ENCODE measurements at places on chromosomes 2 and 18.

DNA sequence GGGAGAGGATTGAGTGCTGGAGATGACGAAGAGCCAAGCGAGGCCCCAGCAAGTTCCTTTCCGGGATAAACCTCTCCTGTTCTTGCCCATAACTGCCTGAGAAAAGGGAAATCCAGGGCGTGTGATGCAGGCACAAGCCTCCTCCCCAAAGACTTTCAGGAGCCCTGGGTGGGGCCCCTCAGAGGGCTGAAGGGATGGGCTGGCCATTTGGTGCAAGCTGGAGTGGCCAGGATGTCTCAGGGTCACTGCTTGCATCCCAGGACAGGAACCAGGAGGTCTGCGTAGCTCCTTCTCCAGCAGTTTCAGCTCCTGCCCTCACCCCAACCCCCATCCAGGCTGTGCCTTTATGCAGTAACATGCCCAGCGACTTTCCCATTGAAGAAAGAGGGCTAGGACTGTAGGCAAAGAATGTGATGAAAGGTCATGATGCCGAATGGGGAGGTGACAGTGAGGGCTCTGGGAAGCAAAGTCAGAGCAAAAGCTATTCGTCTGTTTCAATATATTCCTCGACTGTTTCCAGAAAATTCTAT lies 80.2 kb downstream of the PXDN start:
- H3K27ac ChIP-seq: no peak overlapping the region
- no peaks in the 10 kb centered on the region for H3K4me1 ChIP-seq
- H3K4me3 ChIP-seq: no peak overlapping the region
- DNase-seq: no peak
- H3K27me3 ChIP-seq: no peaks in the 10 kb centered on the region

- no peaks in the 10 kb centered on the region for H3K4me1 ChIP-seq
- no peak overlapping the region for H3K4me3 ChIP-seq
- no peak overlapping the region for H3K27ac ChIP-seq
- no peak for DNase-seq
- no peaks in the 10 kb centered on the region for H3K27me3 ChIP-seq
Measured at GRCh38 chr2:73776381-73776780, 3.5 kb downstream of the DUSP11 start.

GRCh38 chr18:35473562-35473961 lies 24.2 kb downstream of the INO80C start:
- H3K27me3 ChIP-seq: no peaks in the 10 kb centered on the region
- H3K4me3 ChIP-seq: no peak overlapping the region
- no peaks in the 10 kb centered on the region for H3K36me3 ChIP-seq
- no peaks in the 10 kb centered on the region for H3K4me1 ChIP-seq
- H3K27ac ChIP-seq: no peak overlapping the region
- no peak for DNase-seq

GRCh38 chr18:22674272-22674671 lies 256.6 kb upstream of the CTAGE1 start:
- no peak overlapping the region for H3K27ac ChIP-seq
- no peaks in the 10 kb centered on the region for H3K36me3 ChIP-seq
- H3K4me3 ChIP-seq: no peak overlapping the region
- peak; percentile 33 for DNase-seq

GRCh38 chr2:25672494-25673299 lies 680 bp downstream of the DTNB start:
- H3K27me3 ChIP-seq: no peaks in the 10 kb centered on the region
- peaks cover 3% of the 10 kb centered on the region for H3K4me1 ChIP-seq
- H3K36me3 ChIP-seq: no peaks in the 10 kb centered on the region
- H3K4me3 ChIP-seq: peak overlapping the region; percentile 63
- peak; percentile 75 for DNase-seq

DNA sequence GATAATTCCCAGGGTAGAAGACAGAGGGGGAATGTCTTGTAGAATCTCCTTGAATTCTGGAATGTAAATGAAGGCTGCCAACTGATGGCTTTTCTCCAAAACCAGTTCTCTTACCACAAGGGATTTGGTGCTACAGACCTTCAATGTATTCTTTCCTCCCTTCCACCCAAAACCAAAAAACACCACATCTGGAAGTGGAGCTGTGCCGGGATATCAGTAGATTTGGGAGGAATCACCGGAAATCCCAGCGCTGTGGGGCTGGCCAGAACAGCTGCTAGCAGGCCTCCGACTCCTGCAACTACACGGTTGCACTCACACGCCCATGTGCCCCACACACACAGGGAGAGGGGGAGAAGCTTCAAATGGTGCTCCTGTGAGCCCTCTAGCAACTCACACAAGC lies 45.7 kb downstream of the RPL31 start:
- no peaks in the 10 kb centered on the region for H3K4me1 ChIP-seq
- H3K27ac ChIP-seq: no peak overlapping the region
- H3K27me3 ChIP-seq: no peaks in the 10 kb centered on the region
- no peak overlapping the region for H3K4me3 ChIP-seq

GRCh38 chr2:28234807-28235206 lies 157.9 kb upstream of the FOSL2 start:
- no peak overlapping the region for H3K4me3 ChIP-seq
- DNase-seq: no peak
- H3K27ac ChIP-seq: no peak overlapping the region

GRCh38 chr2:10765914-10766313 lies 44.5 kb downstream of the ATP6V1C2 start:
- H3K27me3 ChIP-seq: no peaks in the 10 kb centered on the region
- H3K27ac ChIP-seq: no peak overlapping the region
- DNase-seq: no peak
- no peak overlapping the region for H3K4me3 ChIP-seq
- no peaks in the 10 kb centered on the region for H3K4me1 ChIP-seq

DNA sequence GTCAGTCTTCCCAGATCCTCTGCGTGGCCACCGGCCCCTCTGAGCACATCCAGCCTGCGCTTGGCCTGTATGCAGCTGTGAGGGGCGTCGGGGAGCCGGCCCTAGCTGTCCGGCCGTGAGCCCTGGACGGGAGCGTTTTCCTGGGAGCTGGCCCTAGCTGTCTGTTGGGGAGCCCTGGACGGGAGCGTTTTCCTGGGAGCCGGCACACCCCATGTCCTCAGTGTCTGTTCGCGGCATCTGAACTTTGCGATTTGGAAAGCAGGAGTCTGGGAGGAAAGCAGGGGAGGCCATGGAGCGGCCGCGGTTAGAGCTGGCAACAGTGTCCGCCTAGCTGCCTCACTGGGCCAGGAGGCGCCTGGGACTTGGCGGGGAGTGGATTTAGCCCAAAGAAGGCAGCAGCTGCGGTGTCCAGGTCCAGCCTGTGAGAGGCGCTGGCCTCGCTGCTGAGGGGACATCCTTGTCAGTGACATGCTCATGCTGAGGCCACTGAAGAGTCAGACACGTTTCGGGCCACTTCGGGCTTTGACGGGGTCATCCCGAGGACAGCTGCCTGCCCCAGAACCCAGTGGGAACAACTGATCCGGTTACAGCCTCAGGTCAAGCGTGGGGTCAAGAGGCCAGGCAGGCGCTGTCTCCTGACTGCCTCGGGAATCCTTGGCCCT lies 75.8 kb downstream of the KCNG2 start:
- H3K36me3 ChIP-seq: no peaks in the 10 kb centered on the region
- H3K27ac ChIP-seq: no peak overlapping the region
- no peak overlapping the region for H3K4me3 ChIP-seq
- no peak for DNase-seq
- H3K4me1 ChIP-seq: no peaks in the 10 kb centered on the region
- H3K27me3 ChIP-seq: no peaks in the 10 kb centered on the region

- no peak overlapping the region for H3K27ac ChIP-seq
- H3K27me3 ChIP-seq: no peaks in the 10 kb centered on the region
- no peaks in the 10 kb centered on the region for H3K36me3 ChIP-seq
Measured at GRCh38 chr2:1136846-1137245, 186.2 kb downstream of the SNTG2 start.

- no peak overlapping the region for H3K27ac ChIP-seq
- H3K4me1 ChIP-seq: no peaks in the 10 kb centered on the region
- no peak overlapping the region for H3K4me3 ChIP-seq
- H3K27me3 ChIP-seq: no peaks in the 10 kb centered on the region
- no peak for DNase-seq
Measured at GRCh38 chr2:197161774-197162173, 148.8 kb downstream of the ANKRD44 start.

DNA sequence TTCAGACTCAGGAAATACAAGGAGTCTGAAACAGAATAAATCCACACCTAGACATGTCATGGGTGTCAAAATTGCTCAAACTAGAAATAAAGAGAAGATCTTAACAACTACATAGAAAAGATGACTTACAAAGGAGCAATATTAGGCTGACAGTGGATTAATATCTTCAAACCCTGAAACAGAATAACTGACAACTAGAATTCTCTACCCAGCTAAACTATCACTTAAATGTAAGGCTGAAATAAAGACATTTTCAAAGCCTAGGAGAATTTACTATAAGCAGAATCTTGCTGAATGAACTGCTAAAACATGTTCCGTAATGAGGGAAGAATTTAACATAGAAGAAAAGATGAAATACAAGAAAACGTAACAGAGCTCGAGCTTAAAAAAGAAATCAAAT lies 168.1 kb downstream of the EHBP1 start:
- no peaks in the 10 kb centered on the region for H3K4me1 ChIP-seq
- no peaks in the 10 kb centered on the region for H3K36me3 ChIP-seq
- DNase-seq: no peak
- no peak overlapping the region for H3K4me3 ChIP-seq
- H3K27me3 ChIP-seq: no peaks in the 10 kb centered on the region

DNA sequence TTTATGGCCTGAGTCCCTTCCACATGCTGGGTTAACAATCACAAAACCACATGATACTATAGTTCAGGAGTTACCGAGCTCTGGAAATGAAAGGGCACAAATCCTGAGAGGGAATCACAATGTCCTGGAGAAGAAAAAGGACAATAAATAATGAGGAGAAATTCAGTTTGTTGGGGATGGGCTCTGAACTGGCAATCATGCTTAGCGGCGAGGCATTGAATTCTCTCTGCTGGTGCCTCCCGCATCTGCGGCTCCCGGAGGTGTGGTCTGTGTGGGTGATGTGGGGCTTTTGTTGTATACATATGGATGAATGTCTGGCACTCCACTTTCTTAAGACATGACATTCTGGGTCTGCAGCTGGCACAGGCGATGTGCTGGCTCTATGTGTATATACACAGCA lies 46.1 kb downstream of the NRP2 start:
- no peak for DNase-seq
- no peaks in the 10 kb centered on the region for H3K27me3 ChIP-seq
- peaks cover 6% of the 10 kb centered on the region for H3K36me3 ChIP-seq
- H3K4me1 ChIP-seq: peaks cover 2% of the 10 kb centered on the region
- H3K4me3 ChIP-seq: no peak overlapping the region
- no peak overlapping the region for H3K27ac ChIP-seq

GRCh38 chr2:1605102-1606045 lies 138.9 kb downstream of the PXDN start:
- no peak overlapping the region for H3K4me3 ChIP-seq
- peak overlapping the region; percentile 57 for H3K27ac ChIP-seq
- peak; percentile 96 for DNase-seq

GRCh38 chr18:46415532-46416252 lies 241.3 kb downstream of the LOXHD1 start:
- H3K27ac ChIP-seq: no peak overlapping the region
- H3K4me1 ChIP-seq: peaks cover 35% of the 10 kb centered on the region
- DNase-seq: no peak
- H3K4me3 ChIP-seq: no peak overlapping the region
- H3K36me3 ChIP-seq: no peaks in the 10 kb centered on the region
- H3K27me3 ChIP-seq: no peaks in the 10 kb centered on the region

- H3K27ac ChIP-seq: no peak overlapping the region
- no peaks in the 10 kb centered on the region for H3K27me3 ChIP-seq
- no peaks in the 10 kb centered on the region for H3K36me3 ChIP-seq
Measured at GRCh38 chr2:11161747-11162146, 6.5 kb downstream of the SLC66A3 start.

DNA sequence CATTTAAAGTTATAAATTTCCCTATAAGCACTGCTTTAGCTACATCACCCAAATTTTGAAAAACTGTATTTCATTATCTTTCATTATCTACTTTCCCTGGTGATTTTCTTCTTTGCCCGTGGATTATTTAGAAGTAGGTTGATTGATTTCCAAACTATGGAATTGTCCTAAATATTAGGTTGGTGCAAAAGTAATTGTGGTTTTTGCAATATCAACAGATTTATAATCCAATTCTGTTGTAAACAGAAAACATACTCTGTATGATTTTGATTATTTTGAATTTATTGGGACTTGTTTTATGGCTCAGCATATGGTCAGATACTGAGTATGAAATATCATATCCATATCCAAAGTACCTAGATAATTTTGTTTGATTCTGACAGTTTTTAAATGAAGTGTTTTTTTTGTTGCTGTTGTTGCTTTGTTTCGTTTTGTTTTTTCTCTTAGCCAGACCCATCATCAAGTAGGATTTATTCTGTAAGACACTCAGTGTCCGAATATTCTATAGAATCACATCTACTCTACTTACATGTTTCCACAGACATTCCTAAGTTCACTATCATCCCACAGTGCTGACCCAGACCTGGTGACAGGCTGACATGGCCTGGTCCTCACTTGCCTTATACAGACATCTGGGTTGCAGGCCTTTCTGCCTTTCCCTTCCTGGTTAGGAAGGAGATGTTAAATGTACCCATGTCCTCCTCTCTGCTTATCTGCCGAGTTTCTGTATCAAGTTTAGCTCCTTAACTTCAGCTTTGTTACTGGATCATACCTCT lies 2.1 kb upstream of the TRABD2A start:
- peaks cover 3% of the 10 kb centered on the region for H3K4me1 ChIP-seq
- H3K36me3 ChIP-seq: no peaks in the 10 kb centered on the region
- H3K4me3 ChIP-seq: no peak overlapping the region
- no peak for DNase-seq
- H3K27ac ChIP-seq: no peak overlapping the region
- H3K27me3 ChIP-seq: peaks cover 19% of the 10 kb centered on the region

DNA sequence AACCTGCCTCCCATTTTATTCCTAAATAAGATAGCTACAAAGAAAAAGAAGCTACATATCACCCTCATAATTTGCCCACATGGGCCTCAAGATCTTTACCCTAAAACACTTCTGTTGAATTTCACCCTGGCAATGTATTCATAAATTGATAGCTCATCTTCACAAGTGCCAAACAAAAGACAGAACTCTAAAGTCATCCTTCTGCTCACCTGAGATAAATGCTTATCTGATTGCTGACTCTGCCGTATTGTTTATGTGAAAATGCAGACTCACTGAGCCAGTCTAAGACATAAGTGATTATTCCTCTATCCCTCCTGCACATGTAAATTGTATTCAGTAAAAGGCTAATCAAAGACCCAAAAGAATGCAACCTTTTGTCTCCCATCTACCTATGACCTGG lies 2.0 kb downstream of the RDH14 start:
- no peaks in the 10 kb centered on the region for H3K27me3 ChIP-seq
- peaks cover 3% of the 10 kb centered on the region for H3K36me3 ChIP-seq
- no peak for DNase-seq
- no peak overlapping the region for H3K4me3 ChIP-seq

DNA sequence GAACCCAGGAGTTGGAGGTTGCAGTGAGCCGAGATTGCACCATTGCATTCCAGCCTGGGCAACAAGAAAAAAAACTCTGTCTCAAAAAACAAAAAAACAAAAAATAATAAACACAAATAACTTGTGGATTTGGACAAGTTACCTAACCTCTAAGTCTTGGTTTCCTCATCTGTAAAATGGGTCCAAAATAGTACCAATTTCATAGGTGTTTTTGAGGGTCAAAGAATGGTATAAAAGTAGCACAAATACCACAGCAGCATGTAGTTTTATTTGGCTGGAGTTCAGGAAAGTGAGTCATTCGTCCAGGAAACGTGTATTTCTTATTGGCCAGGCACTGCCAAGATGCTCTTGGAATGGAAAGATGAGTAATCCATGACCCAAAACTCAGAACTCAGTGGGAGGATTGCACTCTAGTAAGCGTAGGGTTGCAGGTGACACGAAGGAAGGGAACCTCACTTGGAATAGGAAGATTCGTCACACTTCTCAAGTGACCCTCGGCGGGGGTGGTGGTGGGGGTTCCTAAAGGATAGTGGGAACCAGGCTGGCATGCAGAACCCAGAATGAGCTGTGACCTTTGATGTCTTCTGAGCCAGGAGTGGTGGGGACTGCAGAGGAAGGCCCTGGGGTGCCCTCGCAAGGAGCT lies 24.4 kb downstream of the GRHL1 start:
- DNase-seq: no peak
- no peaks in the 10 kb centered on the region for H3K4me1 ChIP-seq
- H3K27me3 ChIP-seq: no peaks in the 10 kb centered on the region
- no peaks in the 10 kb centered on the region for H3K36me3 ChIP-seq

All from mesendoderm (in vitro differentiated cells).